ENCODE measurements at places on chromosomes 3 and 15. TPM values are rescaled to one million over a fixed set of nuclear protein-coding genes. Genes with fewer than 3 reads are reported as not detected.

Gene SERPINI2
- total RNA-seq, result not detected

Gene IL5RA
- total RNA-seq, result 0.19 TPM

Gene GXYLT2
- total RNA-seq, result 1.5 TPM

Gene AP3B2
- 2.4 TPM for total RNA-seq

Gene STAB1
- total RNA-seq, result 268 TPM

Gene PPP1R14D
- not detected for total RNA-seq

Gene GRIP2
- total RNA-seq, result not detected

Gene TUBGCP5
- 24.5 TPM for total RNA-seq

Gene IDH3A
- total RNA-seq, result 96.8 TPM

Gene CCDC33
- not detected for total RNA-seq

Gene PIF1
- total RNA-seq, result 4.0 TPM

Gene CTXN2
- not detected for total RNA-seq

Gene MESP1
- total RNA-seq, result 10.9 TPM

Gene INSYN1
- 4.2 TPM for total RNA-seq

Gene TGM5
- 0.22 TPM for total RNA-seq

Gene A4GNT
- not detected for total RNA-seq

Gene SKIL
- 32.4 TPM for total RNA-seq

Gene MESP2
- total RNA-seq, result 0.57 TPM

Gene ITIH4
- 3.1 TPM for total RNA-seq

Gene ZNF860
- total RNA-seq, result 0.88 TPM

Gene ADAMTS7
- total RNA-seq, result 5.9 TPM

All from subcutaneous adipose tissue (tissue), 4 donors.